Activated T-helper 1 cell treated with anti-CD3 and anti-CD28 coated beads, Interleukin-12 subunit alpha, Interleukin-12 subunit beta, Interleukin-2, Interleukin-4 antibody, amounts not matched to agents 30 ng/mL and 10 ng/mL and 1 ng/mL, durations not matched to agents 14 hours and 24 hours and 36 hours (primary cell): ENCODE measurements at places on chromosomes 12 and 14.

DNA sequence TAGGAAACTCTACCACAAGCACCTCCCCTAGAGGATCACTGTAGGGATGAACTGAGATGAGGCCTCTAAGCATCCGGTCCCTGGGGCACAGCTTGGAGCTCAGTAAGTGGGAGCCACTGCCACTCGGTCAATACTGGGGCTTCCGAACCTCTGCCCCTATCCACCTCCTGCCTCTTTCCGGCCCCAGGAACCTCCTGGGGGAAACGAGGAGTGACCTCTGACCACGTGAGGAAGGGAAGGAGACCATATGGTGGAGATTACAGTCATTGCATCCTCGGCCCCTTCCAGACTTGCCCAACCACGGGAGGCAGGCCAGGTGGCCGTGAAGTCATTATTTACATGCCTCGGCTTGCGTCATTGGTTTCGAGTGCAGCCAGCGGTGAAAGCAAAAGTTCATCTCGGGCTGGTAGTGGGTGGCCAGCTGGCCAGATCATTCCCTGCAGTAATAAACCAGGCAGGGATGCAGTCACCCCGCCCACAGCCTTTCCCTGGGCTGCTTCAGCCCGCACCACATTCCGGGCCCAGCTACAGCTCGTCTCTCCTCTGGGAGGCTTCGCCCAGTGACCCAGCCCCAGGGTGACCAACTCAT, 65.4 kb downstream of the C14orf132 start:
- no peak for DNase-seq

- no peak for DNase-seq
Observed at GRCh38 chr12:129964826-129965457, 61.1 kb upstream of the TMEM132D start.

- DNase-seq, result no peak
Observed at GRCh38 chr12:128727999-128728398, 95.8 kb downstream of the SLC15A4 start.

GRCh38 chr12:117596968-117597367, 235.5 kb upstream of the NOS1 start:
- DNase-seq, result no peak

- DNase-seq, result no peak
Observed at GRCh38 chr14:89988787-89989186, 33.1 kb downstream of the TDP1 start.

DNA sequence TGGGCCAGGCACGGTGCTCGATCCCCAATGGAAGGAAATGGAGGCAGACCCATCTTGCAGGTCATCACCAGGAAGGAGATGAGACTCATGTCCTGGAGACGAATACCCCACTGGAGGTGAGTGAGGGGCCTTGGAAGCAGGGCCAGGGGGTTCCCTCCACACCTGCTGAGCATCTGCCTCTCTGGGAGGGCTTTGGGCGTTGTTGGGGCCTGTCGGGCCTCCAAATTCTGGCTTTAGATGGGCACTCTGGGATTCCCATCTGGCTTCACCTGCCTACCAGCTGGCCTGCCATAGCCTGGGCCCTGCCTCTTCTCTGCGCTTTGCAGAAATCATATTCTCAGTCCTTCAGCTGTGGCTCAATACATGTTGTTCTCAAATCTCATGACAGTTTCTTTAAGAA, 13.9 kb downstream of the RTL1 start:
- DNase-seq, result no peak

DNA sequence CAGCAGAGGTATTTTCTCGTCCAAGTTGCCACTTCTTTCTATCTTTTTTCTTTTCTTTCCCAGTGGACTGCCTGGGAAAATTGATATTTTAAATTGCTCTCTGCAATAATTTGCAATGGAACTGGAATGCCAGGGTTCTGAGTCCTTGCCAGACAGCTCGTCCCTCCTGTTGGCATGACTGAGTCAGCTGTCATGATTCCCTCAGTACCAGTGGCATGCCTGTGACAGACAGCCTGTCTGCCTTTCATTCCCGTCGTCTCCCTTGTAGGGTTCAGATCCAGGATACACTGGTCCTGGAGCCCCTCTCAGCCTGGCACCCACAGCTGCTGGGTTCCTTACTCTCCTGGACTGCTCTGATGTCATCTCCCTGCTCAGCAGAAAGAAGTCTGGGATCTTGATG, 84.8 kb downstream of the PTPN11 start:
- no peak for DNase-seq

DNA sequence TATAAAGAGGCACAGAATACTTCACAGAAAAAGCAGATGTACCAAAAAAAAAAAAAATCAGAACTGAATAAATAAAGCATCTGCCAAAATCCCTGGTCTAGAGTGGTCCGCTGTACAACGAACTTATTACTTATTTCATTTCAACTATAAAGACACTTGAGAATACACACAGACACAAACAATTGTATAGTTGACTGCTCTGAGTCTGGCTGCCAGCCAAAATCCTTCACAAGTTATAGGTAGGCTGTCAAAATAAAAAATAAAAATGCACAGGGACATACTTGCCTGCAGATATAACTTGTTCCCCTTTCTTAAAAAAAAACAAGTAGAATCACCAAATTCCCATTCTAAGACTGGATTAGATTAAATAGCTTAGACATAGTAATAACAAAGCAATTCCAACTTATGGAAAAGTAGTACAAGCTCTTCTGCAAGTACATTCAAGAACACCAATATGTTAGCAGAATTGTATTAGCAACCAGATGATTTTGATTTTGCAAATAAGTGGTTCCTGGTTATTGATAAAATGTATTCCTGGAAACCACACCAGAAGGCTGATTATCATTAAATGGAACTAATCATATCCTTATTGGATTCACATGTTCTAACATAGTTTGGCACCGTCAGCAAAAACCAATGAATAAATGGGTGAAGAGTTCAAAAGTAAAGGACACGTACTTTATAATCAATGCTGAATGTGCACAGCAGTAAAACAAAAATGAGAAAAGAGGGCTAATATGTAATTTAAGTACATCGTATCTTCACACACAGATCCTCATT, 248.5 kb downstream of the NELL2 start:
- DNase-seq, result no peak

- DNase-seq, result no peak
Observed at GRCh38 chr12:132321321-132322118, 7.9 kb downstream of the GALNT9 start.

DNA sequence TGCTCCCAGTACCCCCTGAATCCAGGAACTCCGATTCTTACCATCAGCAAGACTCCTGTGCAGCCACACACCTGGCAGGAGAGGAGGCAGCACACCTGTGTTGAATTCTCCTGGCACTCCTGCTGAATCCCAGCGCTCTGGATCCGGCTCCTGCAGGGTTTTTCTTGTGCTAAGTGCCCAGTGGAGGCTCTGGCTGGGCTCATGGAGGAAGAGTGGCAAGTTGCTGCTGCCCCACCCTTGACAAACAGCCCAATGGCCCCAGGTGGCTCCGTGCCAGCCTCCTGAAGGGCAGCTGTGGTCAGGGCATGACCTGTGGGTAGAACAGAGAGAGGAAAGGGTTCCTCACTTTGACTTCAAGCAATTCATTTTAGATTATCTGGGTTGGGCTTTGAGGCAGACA, 20.0 kb downstream of the CRACR2A start:
- no peak for DNase-seq

- DNase-seq, result no peak
Observed at GRCh38 chr12:12486661-12487240, 75.9 kb downstream of the DUSP16 start.

DNA sequence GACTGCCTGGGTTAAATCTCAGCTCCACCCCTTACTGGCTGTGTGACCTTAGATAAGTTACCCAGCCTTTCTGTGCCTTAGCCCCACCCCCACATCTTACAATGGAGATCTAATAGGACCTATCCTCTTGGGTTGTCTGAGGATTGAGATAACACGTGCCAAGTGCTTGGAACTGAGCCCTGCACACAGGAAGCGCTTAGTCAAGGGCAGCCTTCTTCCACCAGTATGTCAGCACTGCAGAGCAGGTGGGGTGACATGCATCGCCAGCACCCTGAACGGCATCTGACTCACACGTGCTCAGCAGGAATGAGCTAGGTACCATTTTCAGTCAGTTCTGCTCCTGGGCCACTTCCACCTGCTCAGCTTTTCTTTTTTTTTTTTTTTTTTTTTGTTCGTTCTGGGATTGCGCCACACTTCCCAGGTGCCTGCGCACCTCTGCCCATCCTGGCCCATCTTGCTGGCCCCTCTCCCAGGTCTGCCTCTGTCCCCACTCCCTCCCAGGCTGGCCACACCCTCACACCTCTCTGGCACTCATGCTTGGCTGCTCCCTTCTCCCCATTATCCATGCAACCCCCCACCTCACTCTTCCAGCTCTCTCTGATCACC, 19.6 kb downstream of the LGMN start:
- no peak for DNase-seq

DNA sequence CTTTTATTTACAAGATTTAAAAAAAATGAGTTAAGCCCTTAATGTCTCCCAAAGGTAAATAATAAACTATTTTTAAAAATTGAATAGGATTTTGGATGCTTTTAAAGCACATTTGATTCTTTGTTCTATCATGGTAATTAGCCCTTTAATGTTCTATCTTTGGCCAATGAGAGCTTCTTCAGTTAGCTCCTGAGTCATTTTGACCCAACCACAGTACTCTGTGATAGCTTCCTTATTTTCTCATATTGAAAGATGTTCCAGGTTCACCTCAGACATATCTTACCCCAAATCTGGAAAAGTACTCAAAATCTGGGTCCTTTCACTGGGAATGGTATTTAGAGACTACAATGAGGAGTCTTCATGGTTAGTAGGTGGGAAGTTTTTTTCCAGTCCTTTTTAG, 98.0 kb downstream of the MYRFL start:
- DNase-seq, result no peak
